ENCODE measurements at places on chromosomes 2 and 18.

DNA sequence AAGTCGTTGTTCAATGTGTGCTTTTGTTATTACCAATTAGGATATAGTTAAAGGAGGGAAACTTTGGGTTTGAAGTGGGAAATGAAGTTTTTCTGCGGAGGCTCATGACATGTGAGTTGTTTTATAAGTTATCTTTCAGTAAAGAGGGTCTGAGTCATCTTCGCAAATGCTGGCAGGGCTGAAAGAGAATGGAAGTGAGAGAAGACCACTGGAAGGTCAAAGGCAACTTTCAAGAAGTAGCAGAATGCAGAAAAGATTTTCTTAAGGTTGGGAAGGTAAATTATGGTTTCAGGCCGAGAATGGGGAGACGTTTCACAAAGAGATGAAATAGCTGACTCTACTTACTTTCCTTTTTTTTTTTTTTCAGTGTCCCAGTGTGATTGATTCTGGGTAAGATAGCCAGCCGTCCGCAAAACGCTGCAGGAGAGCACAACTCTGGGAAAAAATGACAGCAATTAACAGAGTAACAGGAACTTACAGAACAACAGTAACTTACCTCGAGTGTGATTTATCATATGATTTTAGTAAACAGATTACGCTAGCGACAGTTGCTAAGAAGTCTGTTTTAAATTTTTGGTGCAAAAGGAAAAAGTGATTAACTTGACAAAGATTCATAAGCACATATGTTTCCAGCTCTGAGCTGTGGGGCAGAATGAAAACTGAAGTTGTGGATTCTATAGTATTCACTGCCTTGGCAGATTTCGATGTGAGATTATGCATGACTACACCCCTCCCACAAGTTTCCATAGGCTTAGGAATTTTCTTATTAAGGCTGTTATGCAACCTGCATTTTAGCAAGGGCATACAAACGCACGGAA is 46.8 kb upstream of the ACTR3 start:
- DNase-seq = peak; percentile 28

- no peak for DNase-seq
Observed at GRCh38 chr2:69073928-69074570, 61.1 kb downstream of the ANTXR1 start.

- DNase-seq = no peak
Observed at GRCh38 chr2:218162814-218163213, 3.9 kb downstream of the CXCR1 start.

- no peak for DNase-seq
Observed at GRCh38 chr2:236912326-236913120, 173.2 kb upstream of the COPS8 start.

DNA sequence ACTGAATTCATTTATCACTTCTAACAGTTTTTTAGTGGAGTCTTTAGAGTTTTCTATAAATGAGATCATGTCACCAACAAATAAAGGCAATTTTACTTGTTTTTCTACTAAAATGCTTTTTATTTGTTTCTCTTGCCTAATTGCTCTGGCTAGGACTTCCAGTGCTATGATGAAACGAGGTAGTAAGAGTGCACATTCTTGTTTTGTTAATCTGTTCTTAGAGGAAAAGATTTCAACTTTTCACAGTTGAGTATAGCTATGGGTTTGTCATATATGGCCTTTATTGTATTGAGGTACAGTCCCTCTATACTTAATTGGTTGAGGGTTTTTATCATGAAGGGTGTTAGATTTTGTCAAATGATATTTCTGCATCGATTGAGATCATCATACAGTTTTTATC is 5.6 kb downstream of the IL18RAP start:
- no peak for DNase-seq

GRCh38 chr2:10740226-10740625 is 18.8 kb downstream of the ATP6V1C2 start:
- no peak for DNase-seq

DNA sequence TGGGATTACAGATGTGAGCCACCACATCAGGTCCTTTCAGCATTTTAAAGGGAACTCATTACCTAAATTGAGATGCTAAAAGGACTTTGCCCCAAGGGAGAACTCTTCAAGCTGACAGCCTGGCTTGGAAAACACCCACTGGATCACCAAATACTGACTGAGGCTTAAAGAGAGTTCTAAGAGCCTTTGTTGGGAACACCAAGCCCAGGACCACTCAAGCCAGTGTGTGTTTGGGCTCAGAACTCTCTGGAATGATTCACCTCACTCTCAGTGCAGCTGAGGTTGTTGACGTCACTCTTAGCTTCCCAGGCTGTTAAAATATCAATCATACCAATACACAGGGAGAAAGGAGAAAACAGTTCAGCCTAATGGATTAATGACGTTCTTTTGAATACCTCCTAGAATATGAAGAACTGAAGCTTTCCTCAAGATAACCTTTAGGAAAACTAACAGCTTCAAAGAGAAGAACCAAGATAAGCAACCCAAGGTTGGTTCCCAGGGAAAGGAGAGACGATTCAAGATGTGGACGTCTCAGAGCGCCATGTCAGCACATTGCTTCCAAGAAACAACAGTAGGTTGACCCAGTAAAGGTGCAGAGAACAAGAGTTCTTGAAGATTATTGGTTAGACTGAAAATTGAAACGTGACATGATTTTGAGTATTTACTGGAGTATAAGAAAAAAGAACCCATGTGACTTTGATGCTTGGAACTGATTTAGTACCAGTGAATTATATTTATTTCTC is 48.0 kb upstream of the MGAT4A start:
- no peak for DNase-seq

- no peak for DNase-seq
Observed at GRCh38 chr2:75324141-75324540, 124.8 kb upstream of the TACR1 start.

GRCh38 chr2:100765481-100765880 is 54.5 kb upstream of the NPAS2 start:
- DNase-seq = no peak

GRCh38 chr2:36379710-36380448 is 24.3 kb downstream of the CRIM1 start:
- no peak for DNase-seq

DNA sequence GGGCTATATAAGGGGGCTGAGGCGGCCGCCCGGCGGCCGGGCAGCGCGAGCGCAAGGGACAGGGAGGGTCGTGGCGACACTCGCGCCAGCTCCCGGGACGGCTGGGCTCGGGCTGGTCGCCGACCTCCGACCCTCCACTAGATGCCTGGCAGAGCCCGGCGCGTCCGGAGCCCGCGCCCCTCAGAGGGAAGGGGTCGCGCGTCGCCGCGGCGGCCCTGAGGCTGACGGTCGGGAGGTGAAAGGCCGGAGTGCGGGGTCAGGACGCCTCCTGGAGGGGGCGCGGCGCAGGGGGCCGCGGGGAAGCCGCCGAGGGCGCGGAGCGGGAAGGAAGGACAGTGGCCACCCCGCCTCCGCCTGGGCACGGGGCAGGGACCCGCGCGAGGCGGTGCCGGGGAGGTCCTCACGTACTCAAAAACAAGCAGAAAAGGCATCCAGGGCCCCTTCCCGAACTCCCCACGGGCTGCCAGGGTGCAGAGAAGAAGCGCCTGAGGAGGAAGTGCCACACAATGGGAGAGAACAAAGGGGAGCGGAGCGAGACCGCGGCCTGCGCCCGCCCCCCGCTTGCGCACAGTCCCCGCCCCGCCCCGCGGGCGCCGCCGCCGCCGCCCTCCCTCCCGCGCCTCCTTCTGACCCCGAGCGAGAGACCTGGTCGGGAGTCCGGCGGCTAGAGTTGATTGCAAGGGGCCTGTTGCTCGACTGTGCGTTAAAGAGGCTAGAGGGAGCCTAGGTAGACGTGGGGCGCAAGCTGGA is 776 bp upstream of the KLF7 start:
- DNase-seq = peak; percentile 58

DNA sequence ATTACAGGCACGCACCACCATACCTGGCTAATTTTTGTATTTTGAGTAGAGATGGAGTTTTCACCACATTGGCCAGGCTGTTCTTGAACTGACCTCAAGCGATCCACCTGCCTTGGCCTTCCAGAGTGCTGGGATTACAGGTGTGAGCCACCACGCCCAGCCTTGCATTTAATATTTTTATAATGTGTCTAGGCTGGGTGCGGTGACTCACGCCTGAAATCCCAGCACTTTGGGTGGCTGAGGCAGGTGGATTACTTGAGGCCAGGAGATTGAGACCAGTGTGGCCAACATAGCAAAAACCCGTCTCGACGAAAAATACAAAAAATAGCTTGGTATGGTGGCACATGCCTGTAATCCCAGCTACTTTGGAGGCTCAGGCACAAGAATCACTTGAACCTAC is 3.2 kb downstream of the RPL37A start:
- DNase-seq = no peak

Data from amniotic stem cell (primary cell).